ENCODE measurements at places on chromosomes 3 and 15.

GRCh38 chr3:20185331-20185678, 701 bp downstream of the SGO1 start:
- no peak for DNase-seq

GRCh38 chr3:127538569-127538968, 52.0 kb downstream of the TPRA1 start:
- no peak for DNase-seq

- no peak for DNase-seq
Measured at GRCh38 chr15:58036579-58036978, 28.9 kb downstream of the ALDH1A2 start.

GRCh38 chr3:177563792-177564191, 366.5 kb upstream of the TBL1XR1 start:
- no peak for DNase-seq

GRCh38 chr3:9784965-9785364, 7.3 kb downstream of the TADA3 start:
- DNase-seq = no peak

GRCh38 chr15:57079931-57080620, 161.6 kb downstream of the TCF12 start:
- no peak for DNase-seq

DNA sequence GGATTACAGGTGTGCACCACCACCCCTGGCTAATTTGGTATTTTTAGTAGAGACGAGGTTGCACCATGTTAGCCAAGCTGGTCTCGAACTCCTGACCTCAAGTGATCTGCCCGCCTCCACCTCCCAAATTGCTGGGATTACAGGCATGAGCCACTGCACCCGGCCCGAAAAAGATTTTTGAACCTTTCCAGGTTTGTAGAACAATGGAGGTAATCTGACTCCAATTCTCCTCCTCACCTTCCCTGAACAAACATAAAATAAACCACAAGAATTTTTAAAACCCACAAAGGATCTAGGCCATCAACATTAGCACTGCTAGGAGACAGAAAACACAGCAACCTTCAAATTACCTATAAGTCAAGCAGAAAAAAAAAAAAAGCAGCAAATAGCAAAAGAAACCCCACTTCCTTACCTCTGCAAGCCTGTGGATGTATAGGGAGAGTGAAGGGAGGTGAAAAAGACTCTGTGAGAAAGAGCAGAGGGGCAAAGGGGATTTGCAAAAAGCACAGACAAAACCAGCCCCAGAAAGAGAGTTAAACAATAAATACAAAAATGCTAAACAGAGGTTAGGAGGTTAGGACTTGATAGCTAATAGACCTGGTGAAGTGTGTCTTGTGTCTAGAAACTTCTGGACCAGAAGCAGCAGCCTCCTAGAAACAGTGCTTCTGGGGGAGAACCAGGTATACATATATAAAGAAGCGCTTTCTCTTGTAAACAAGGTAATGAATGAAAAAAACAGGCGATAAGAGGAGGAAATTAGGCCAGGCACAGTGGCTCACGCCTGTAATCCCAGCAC, 32.1 kb downstream of the TFDP2 start:
- no peak for DNase-seq

- no peak for DNase-seq
Measured at GRCh38 chr3:120418446-120418845, 32.3 kb downstream of the FSTL1 start.

DNA sequence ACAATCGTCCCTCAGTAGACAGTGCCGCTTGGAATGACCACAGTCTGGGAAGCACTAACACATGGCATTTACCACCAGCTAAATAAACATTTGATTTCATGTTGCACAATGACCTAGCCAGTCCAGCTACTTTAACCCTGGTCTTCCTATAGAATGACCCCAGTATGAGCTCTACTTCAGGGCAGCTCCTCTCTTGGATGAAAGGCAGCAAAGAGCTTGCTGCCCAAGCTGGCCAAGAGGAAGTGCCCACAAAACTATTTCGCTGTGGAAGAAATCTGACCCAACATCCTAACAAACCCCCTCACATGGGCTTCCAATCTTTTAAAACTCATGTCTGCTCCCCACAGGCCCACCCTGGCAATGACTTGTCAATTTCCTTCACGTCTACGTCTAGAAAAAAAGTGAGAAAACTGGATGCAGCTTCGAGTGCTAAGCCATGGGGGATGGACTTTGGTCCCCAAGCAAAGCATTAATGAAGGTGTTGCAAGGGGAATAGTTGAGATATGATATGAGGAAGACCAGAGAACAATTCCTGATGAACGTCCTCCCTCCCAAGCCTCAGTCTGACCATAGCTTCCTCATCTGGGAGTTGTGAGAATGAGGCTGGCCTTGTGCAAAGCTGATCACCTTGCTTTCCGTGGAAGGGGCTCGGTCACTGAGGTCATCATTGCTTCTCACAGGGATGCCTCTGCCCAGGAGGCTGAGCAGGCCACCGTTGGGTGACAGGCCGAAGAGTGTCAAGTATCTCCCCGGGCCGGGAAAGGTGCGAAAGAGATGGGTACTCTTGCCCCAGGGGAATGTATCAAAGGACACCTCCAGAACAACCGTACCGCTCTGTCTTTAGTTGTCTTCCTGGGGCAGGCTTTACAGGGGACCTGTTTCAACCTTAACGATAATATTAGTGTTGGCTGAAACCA, 964 bp downstream of the SLC25A20 start:
- DNase-seq = peak; percentile 24

DNA sequence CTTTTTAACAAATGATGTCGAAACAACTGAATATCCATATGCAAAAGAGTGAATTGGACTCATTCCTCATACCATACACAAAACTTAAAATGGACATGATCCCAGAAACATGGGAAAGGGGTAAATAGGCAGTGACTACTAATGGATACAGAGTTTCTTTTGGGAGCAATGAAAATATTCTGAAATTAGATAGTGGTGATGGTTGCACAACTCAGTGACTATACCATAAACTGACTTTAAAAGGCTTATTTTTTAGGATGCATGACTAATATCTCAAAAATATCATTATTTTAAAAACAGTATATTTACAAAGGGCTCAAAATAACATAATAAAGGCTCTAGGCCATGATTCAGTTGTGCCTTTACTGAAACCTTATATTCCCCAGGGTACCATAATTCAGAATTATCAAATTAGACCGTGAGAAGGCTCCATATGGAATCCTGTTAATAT, 16.3 kb upstream of the ATP13A3 start:
- DNase-seq = no peak

- no peak for DNase-seq
Measured at GRCh38 chr3:21587894-21588293, 163.1 kb downstream of the ZNF385D start.

DNA sequence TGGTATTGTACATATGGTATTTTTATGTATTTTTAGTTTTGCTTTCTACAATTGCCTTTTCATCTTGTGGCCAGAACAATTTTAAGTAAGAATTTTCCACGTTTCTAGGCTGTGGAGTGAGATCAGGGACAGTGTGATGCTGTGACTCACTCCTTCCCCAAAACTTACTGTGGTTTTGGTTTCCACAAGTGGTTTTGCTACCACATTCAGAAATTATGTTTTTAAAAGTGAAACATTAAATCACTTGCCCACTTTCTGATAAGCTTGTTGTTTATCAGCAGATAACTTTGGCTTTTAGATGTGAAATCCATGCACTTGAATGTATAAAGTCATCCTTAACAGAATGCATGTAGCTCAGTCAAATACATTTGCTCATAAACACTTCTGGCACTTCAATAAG, 192.2 kb upstream of the THRB start:
- DNase-seq = no peak

GRCh38 chr3:90221900-90222299, 1114.5 kb downstream of the EPHA3 start:
- DNase-seq = no peak

DNA sequence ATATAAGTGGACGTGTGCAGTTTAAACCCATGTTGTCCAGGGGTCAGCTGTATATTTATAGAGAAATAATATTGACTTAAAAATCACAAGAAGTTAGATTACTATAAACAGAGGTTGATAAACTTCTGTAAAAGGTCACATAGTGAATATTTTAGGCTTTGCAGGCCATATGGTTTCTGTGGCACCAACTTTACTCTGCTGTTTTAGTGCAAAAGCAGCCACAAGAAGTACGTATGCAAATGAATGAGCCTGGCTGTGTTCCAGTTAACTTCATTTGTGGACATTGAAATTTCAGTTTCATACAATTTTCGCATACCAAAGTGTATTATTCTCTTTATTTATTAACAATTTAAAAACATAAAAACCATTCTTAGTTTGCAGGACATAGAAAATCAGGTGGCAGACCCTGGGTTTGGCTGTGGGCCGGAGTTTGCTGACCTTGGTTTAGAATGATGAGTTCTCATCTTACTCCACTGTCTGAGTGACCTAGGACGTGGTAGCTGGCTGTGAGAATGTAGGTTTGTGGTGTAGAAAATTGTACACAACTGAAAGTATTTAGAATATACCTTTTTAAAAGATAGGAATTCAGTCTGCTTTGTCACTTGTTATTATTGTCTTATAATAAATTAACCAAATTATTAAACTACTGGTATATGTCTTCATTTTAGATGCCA, 16.3 kb downstream of the FAN1 start:
- DNase-seq = no peak

All from CD4-positive, alpha-beta T cell (primary cell).